Epithelial cell of esophagus (primary cell): ENCODE measurements at places on chromosomes 1 and 21.
A peak's percentile ranks its signal among the peaks of the same experiment; 100 is the strongest.

DNA sequence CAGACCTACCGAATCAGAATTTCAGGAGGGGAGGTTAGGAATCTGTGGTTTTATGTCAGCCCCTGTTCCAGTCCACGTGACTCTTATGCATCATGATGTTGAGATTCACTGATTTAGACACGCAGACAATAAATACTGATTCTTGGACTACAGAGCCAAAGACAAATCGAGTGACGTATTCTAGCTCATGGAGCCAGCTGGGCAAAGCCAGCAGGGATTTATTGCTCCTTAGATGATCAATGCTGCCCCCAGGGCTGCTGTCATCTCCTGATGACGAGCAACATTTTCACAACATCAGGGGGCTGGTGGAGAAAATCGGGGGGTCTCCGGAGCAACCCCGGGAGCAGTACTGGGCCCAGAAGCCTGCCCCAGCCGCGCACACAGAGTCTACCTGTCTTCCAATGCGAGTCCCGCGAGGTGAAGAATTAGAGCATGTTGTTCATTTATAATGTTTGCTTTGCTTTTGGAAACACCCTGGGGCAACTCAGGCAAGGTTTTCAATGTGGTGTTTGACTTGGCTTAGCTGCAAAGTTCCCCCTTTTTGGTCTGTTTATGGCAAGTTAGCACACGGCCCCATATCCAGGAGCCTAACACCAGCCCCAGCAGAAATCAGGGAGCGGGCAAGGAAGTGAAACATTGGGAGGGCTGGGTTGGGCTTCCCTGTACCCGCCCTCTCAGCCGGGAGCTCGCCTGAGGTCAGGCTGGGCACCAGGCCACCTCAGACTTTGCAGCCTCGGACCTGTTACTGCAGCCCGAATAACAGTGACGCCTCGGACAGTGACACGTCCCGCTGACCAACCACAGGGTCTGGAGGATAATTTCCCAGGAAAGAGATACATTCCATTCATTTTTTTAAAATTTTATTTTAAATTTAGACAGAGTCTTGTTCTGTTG lies 19.9 kb upstream of the CLDN14 start:
- peak; percentile 82 for DNase-seq

GRCh38 chr1:46653405-46653958 lies 14.7 kb downstream of the ATPAF1 start:
- no peak for DNase-seq

GRCh38 chr1:243255791-243256512 lies at the start of gene SDCCAG8:
Gene SDCCAG8 (plus strand): TSS chr1:243256041. CDS start chr1:243256174, 133 bp downstream.
- peak; percentile 100 for DNase-seq

DNA sequence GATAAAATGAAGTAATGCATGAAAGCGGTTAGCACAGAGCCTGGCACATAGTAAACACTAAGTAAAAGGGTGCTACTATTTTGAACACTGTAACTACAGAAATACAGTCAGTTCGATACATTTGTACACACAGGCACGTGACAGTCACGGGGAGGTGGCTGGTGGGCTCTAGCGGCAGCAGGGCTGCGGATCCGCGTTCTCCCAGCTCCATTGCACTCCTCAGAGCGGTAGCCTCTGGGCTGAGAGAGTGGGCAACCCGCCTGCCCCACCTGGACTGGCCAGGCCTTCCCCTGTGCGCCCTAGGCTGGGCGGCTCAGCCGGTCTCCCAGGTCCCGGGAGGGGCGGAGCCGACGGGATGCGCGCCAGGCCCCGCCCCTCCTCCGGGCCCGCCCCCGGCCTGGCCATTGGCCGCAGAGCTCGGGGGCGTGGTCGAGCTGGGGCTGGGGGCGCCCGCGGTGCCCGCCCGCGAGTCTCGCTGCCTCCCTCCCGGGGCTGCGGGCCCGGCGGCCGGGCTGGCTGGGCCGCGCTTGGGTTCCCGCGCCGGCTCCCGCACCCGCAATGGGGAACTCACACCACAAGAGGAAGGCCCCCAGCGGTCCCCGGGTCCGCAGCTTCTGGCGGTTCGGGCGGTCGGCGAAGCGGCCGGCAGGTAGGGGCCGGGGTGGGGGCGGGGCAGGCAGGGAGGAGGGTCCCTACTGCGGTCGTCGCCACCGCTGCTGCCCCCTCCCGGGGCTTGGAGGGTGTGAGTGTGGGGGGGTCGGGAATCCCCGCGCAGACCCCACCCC lies 51.2 kb upstream of the SYNC start:
- DNase-seq = peak; percentile 87

DNA sequence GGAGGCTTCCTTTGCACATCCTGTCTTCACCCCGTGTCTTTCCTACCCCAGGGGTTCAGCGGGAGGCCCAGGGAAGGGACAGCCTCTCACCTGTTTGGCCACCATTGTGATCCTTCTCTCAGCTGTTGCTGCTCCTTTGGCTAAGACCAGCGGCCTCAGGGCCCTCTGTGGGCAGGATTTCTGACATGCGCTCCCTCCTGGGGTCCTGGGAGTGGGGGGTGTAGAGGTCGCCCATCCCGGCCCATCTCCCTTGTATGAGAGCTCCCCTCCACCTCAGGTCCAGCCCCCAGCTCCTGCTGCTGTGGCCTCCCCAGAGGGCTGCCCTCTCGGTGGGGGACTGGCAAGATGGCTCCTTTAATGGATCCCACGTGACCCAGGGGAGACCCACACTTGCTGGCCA lies 120.5 kb downstream of the PRDM2 start:
- no peak for DNase-seq

- DNase-seq = no peak
These were observed 24.1 kb upstream of the DESI2 start for GRCh38 chr1:244628789-244629188.
